ENCODE measurements at places on chromosomes 2 and 18. TPM values are rescaled to one million over a fixed set of nuclear protein-coding genes. Genes with fewer than 3 reads are reported as not detected.

GRCh38 chr2:23241121-23241520 lies 143.9 kb upstream of the KLHL29 start:
- DNase-seq = no peak

GRCh38 chr2:221807706-221808105 lies 235.6 kb upstream of the EPHA4 start:
- no peak for DNase-seq

DNA sequence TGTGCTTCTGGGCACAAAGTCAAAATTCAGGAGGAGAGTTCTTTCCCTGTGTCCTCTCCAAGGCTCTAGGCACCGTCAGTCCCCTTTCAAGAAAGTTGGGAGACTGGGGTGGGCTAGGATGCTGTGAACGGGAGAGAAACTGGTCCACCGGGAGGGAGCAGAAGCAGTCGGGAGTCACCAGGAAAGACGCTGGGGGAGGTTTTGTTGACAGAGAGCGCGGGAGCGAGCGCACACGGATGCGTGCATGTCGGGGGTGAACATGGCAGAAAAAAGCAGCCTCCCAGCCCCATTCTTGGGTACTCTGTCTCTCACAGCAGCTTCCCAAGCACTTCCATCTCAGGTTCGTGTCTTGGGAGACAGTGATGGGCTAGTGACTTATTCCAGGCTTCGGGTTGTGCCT lies 97.1 kb upstream of the PXDN start:
- DNase-seq = no peak

DNA sequence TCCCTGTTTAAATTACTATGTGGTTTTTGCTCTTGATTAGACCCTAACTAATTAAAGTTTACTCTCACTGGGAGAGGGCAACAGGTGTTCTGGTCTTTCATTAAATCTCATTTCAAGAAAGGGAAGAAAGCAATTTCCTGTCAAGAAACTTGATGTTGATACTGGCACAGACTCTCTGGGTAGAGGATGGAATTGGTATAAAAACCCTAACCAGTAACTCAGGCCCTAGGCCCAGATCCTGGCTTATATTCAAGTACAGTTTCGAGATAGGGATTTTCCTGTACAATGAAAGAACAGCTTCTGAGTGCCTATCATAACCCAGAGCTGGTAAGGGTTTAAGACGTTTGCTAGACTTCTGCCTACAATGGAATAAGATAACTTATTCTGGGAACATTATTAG lies 61.6 kb upstream of the ACYP2 start:
- no peak for DNase-seq

DNA sequence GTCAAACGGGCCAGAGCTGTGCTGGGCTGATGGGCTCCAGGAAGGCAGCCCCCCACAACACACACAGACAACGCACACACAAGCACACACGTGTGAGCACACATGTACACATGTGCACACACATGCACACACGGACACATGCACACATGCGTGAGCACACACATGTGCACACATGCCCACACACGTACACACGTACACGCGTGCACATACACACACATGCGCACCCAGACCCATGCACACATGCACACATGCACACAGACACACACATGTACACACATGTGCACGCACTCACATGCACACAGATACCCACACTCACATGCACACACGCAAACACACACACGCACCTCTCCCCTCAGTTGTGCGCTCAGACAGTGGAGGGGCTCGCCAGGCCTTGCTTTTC lies 31.2 kb upstream of the HPCAL1 start:
- no peak for DNase-seq

DNA sequence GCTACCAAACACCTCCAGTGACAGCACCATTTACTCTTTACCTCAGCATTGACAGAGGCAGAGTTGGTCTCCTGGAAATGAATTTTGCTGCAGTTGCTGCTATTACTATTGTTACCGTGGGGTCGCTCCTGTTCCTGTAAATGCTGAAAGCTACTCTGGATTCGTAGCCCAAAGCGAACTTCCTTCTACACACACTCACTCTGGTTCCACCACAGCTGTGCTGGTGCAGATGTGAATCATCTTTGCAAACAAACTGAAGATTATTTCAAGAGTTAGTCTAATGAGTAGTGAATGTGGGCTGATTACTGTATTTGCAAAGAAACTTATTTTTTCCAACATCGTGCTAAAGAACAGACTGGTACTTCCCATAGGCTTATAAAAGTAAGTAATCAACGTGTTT lies 304.0 kb downstream of the LPIN1 start:
- DNase-seq = no peak

DNA sequence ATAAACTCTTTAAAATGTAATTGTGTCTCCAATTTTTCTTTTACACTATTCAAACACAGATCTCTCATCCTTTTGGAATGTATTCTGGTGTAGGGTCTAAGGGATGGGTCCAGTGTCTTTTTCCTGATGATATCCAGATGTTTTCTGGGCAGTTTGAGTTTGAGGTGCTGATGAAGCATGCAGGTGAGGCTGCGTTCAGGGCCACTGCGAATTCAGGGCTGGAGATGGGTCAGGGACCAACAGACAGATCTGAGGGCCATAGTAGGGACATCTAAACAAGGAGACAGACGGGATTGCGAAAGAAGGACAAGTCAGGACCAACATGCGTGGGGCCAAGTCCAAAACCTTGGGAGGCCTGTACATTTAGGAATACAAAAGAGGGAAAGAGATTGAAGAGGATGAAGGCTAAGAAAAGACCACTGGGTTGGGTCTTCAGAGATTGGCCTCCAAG lies 70.2 kb downstream of the ACAA2 start:
- DNase-seq = no peak

DNA sequence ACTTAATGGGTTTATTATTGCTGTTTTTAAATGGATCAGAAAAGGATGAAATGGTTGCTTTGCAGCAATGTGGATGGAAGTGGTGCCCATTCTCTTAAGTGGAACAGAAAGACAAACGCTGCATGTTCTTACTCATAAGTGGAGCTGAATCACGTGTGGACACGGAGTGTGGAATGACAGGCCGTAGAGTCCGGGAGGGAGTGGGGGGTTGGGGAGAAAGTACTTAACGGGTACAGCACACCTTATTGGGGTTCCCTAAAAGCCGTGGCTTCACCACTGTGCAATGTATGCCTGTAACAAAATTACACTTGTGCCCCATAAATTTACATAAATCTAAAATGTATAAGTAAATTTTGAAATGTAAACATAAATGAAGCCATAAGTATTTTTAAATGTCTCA lies 64.0 kb upstream of the CTDP1 start:
- DNase-seq = no peak

GRCh38 chr18:11842562-11842961 lies 8.7 kb upstream of the CHMP1B start:
- no peak for DNase-seq

DNA sequence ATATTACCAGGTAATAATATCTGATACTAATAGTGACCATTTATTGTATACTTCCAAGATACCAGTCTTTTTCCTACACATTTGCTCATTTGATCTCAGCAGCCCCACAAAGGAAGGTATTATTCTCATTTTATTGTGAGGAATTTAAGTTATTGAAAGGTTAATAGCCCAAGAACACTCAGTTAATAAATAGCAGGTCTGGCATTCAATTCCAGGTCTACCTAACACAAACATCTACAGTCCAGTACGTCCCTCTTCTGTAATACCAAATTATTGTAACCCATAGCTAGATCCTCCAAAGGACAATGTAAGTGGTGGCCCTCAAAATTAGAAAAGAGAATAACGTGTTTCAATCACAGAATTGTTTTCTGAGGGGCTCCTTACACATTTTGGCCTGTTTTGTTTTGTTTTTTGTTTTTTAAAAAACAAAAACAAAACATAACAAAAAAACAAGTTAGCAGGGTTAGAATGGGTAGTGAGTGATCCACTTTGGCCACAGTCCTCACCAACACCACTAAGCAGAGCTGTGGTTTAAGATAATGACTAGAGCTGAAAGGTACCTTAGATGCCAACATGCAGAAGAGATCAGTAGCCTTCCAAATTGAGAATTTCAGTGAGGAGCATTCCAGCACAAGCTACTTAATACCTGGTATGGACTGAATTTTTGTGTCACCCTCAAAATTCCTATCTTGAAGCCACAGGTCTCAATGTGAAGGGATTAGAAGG lies 137.5 kb downstream of the DYM start:
- DNase-seq = no peak

- no peak for DNase-seq
Measured at GRCh38 chr2:69604836-69605235, 38.7 kb downstream of the AAK1 start.

DNA sequence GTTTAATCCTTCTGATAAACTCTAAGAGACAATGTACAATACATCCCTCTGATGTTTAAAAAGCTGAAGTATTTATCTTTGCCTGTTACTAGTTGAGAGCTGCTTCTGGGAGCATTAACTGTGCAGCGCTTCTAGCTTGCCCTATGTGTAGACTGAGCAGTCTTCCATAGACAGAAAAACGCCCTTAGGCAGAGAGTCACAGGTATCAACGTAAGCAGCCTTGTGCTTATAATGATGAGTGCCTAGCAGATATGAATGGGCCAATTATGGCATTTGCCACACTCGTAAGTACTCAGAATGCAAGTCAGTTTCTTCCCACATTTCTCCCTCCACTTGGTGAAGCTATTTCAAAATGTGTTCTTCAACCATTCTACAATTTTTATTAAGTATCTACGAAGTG lies 731.1 kb upstream of the SLC8A1 start:
- DNase-seq = no peak

DNA sequence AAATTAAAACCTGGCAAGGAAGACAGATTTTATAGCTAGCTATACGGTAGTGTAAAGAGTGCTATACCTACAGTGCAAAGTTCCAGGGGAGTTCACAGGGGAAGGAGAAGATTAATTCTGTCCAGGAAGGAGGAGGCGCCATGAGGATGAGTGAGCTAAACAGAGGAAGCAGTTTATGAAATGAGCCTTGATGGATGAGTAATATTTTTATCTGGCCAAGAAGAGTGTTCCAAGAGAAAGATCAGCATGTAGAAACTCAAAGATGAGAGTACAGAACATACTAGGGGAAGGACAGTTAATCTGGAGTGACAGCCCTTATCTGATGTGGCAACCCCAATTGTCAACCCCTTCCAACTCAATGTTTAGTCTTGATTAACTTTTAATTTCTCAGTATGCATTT lies 54.8 kb downstream of the CDH20 start:
- DNase-seq = no peak

- no peak for DNase-seq
Measured at GRCh38 chr18:10789180-10789579, 263.4 kb downstream of the NAPG start.

GRCh38 chr2:71821856-71822255 lies 325.8 kb downstream of the CYP26B1 start:
- DNase-seq = no peak

GRCh38 chr2:234950730-234951663 lies 820 bp upstream of the SH3BP4 start:
- DNase-seq = peak; percentile 63

DNA sequence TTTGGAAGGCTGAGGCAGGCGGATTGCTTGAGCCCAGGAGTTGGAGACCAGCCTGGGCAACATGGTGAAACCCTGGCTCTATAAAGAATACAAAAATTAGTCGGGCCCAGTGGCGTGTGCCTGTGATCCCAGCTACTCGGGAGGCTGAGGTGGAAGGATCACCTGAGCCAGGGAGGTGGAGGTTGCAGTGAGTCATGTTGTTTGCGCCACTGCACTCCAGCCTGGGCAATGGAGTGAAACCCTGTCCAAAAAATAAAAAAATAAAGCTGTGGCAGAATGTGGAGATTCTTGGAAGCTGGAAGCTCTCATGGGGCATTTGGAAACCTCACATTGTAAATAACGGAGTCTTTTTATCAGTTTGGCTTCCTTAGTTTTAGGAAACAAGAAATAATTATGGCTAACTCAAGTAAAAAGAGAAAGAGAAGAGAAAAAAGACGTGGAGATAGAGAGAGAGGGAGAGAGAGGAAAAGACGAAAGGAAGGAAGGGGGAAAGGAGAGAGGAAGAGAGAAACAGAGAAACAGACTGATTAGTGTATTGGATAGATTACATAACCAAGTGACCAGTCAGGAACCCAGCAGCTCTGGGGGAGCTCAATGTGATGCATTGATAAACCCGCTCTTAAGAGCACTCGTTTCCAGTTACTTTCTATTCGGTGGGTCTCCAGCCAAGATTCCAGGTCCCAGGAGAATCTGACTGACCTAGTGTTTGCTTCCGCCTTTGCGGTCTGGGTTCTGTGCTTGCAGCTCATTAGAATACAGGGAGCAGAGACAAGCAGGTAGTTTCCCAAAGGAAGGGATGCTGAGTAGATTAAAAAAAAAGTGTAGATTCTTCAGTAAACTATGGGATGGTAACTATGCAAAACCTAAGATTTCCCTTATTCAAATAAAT lies 1.1 kb upstream of the SPAST start:
- peak; percentile 78 for DNase-seq

GRCh38 chr2:38016219-38016618 lies 59.7 kb downstream of the CYP1B1 start:
- DNase-seq = no peak

DNA sequence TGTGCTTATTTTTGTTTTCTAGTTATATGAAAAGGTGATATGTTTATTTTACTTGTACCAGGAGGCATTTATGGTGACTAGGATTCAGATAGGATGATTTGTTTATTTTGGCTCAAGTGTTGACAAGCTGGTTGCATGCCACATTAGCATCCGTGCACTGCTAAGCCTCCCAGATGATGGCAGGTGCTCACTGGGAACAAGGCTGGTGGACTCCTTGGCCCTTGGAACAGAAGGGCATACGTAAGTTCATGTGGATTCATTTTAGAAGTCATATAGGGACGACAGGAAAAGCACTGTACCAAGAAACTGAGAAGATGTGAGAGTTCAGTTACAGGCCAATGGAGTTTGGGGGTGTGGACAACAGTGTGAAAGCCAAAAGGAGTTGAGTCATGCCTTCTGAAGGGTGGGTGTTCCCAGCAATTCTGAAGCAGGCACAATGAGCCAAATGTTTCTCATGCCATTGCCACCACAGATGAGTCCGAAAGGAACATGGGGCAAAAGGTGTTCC lies 166.2 kb downstream of the PHLPP1 start:
- no peak for DNase-seq

DNA sequence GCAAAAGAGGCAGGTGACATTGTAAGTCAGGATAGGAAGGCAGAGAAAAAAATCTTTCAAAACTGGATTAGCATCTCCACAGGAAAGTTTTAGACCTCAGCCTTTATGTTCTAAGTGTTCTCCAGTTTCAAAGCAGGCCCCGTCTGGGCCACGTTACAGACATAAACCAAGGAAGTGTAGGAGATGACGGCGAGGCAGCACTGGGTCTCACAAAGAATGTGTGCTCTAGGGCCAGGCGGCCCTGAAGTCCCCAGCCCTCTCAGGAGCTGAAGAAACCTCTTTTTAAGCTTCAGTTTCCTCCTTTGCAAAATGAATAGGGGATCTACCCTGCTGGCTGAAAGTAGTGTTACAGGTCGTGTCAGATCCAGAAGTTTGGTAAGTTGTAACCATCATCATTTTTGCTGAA lies 81.7 kb downstream of the SPRED2 start:
- DNase-seq = no peak

The ERMN gene
- total RNA-seq = not detected

The RFTN2 gene
- total RNA-seq = 8.4 TPM

The CNGA3 gene
- 3.6 TPM for total RNA-seq

The ZNG1B gene
- 21.0 TPM for total RNA-seq

The UPP2 gene
- not detected for total RNA-seq

The NT5DC4 gene
- total RNA-seq = not detected

The AQP12A gene
- total RNA-seq = not detected

The ZNF385B gene
- total RNA-seq = 3.2 TPM

The GREB1L gene
- total RNA-seq = 6.9 TPM

The PDIA6 gene
- 81.3 TPM for total RNA-seq

The DLX2 gene
- not detected for total RNA-seq

The UGT1A1 gene
- not detected for total RNA-seq
